ENCODE measurements at places on chromosomes 4 and X. TPM values are rescaled to one million over a fixed set of nuclear protein-coding genes. Genes with fewer than 3 reads are reported as not detected.

- peak; percentile 43 for DNase-seq
Measured at GRCh38 chr4:123449780-123450179, 53.2 kb downstream of the SPRY1 start.

DNA sequence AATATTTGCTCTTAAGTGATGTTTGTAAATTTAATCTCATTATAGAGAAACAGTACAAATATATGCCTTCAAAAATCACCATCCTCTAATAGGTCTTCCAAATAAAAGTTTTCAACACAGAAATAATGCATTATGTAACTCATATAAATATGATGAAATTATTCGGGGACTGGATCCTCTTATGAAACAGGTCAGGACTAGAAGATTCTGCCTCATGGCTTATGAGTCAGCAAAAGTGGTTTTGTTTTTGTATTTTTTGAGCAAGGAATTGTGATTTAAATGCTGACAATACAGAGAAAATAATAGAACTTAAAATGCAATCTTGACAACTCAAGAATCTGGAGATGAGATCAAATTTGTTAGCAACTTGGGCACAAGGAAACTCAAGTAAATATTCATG lies 179.7 kb upstream of the NDP start:
- DNase-seq, result no peak

DNA sequence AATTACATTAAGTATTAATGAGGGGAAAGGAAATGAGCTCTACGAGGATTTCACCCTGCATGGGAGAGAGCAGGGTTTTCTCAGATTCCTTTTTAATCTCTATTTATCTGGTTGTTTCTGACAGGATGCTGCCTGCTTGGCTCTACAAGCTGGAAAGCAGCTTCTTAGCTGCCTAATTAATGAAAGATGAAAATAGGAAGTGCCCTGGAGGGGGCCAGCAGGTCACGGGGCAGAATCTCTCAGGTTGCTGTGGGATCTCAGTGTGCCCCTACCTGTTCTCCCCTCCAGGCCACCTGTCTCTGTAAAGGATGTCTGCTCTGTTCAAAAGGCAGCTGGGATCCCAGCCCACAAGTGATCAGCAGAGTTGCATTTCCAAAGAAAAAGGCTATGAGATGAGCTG lies 113.7 kb downstream of the PARM1 start:
- no peak for DNase-seq

DNA sequence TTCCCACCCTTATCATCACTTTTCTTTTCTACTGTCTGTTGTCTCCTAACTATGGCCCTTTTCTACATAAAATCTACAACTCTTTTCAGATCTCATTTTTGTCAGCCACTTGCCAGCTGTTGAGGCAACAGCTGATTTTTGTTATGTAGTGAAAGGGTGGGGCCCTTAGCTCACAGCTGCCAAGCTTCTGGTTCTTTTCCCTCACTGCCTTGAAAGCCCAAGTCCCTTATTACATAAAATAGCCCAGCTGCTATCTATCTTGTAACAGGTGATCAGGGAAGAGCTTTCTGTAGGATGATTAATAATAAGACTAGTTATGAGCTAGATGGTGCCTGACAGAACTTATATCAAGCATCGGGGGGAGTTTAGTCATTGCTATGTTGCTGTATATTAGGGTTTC lies 45.9 kb downstream of the ADGRL3 start:
- DNase-seq, result no peak

ATP1B4 gene
- not detected for total RNA-seq

DNA sequence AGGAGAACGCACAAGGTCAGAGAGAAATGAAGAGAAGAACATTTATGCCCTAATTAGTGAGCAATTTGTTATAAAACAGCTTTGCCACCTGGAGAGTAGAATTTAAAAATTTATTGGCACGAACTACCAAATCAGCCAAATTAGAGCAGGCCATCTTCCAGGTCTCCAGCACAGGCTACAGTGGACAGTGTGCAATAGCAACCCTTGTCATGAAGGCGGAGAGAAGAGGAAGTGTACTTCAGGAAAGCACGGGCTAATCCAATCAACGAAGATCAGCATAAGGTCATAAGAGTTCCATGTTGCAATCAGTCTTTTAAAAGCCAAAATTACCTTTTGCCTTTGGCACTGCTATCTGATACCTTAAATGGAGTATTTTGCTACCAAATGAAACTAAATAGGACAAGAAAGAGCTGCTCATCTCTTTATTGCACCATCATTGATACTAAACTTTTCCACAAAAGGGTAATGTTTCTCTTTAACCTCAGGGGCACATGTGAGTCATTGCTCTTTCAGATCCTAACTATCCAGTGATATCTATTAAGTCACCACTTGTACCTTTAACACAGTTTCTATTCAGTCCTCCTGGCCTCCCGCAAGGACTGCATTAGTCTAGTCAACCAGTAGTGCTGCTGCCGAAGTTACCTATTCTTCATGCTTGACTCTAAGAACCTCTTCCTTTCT lies 19.9 kb downstream of the ANK2 start:
- DNase-seq, result no peak

- no peak for DNase-seq
Measured at GRCh38 chr4:38230821-38231563, 270.8 kb downstream of the PTTG2 start.

WAS gene
- 0.73 TPM for total RNA-seq

NAP1L2 gene
- total RNA-seq, result 1.0 TPM

SH3TC1 gene
- total RNA-seq, result 192 TPM

DNA sequence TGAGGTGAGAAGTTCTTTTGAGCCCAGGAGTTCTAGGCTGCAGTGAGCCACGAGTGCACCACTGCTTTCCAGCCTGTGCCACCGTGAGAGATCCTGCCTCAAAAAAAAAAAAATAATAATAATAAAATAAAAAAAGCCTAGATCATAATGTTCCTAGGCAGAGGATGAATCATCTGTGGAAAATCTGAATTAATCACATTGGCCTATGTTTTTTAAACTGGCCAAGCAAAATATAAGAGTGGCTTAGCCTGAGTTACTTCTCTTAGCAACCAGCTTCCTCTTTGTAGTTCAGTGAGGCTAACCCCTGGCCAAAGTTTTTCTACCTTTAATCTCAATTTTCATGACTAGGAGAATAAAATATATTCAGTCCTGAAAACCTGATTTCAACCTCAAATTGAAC lies 614.6 kb downstream of the PPP4R3C start:
- DNase-seq, result peak; percentile 63

NPNT gene
- total RNA-seq, result not detected

REST gene
- total RNA-seq, result 45.9 TPM

KLHL15 gene
- total RNA-seq, result 3.6 TPM

DNA sequence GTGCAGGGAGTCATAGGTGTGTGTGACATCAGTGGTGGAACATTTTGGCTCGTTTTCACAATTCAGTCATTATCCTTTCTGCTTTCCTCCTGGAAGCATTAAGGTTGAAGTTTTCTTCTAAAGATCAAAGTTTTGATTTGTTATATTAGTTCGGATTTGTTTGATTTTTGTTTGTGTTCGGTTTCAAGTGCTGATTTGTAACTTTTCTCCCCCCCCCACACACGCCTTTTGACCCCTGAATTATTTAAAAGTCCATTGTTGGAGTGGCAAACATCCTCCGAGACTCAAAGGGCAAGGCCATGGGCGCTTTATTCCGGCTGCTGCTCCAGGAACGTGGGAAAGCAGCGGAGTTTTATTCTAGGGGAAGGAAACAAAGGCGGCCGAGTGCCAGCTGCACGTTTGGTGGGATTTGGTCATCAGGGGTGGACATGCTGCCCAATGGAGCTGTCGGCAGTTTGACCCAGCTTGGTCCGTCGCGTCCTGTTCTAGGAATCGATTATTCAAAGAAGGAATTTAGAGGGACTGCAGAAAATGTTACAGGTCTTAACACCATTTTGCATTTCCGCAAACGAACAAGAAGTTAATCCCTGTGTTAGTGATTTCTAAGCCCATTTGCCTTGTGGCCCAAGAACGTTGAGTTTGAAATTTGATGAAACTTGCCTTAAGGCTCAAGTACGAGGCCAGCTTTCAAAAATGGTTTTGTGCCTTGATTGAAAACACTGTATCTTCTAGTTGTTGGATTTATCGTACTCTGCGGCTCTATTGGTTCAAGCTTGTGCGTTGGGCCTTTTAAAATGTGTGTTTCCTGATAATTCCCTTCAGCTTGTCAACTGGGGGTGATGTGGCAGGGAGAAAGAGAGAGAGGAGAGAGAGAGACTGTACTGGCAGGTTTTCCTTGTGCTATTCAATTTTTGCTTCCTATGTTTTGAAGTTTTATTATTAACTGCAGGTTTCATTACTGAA lies 565 bp upstream of the ZNF41 start:
- DNase-seq, result peak; percentile 86

DNA sequence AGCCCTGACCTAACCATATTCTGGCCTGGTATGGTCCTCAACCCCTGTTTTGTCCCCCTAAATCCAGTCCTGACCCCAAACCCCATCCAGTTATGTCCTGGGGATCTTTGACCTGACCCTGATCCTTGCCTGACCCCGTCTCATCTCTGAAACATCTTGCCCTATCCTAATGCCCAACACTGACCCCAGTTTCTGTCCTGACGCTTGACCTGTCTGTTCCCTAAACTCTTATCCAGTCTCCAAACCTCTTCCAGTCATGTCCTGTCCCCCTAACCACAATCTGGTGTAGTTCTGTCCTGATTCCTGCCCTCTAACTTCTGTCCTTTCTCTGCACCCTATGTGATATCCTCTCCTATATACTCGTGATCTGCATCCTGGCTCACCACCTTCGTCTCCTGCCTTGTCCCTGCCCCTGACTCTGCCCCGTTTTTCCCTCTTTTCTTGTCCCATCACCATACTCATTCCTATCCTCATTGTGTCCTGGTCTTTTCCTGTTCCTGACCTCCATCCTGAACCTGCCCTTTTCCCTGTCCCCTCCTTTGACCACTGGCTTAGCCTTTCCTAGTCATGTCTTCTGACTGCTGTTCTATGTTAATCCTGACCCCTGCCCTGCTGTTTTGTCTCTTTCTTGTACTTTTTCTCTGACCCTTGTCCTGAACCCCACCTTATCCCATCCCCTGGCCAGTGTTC lies 4.6 kb upstream of the CCDC120 start:
- DNase-seq, result no peak

- no peak for DNase-seq
Measured at GRCh38 chrX:125004799-125005198, 314.9 kb upstream of the TEX13C start.

All from endothelial cell of umbilical vein (primary cell).